WERI-Rb-1 (cell line): ENCODE measurements at places on chromosomes 3 and 15.
A peak's percentile ranks its signal among the peaks of the same experiment; 100 is the strongest.

GRCh38 chr3:133016838-133017309 lies 21.3 kb upstream of the TMEM108 start:
- no peak for DNase-seq

- no peak for DNase-seq
These were observed 176.6 kb downstream of the IL20RB start for GRCh38 chr3:137134431-137134830.

DNA sequence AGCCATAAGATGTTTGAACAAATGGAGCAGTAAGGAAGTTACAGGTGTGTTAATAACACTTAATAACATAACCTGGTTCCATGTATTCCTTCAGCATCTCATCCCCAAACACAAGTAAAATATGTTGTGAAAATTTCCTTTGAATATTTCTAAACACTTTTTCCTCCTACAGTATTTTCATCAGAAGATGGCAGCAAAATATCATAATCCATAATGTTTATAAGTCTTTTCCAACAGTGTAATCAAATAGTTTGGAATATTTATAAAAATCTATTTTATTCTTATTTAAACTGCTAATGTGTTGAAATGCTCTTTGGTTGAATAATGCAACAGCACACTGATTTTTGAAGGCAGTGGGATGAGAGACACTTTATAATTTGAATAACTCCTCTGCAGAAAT lies 1020.5 kb downstream of the OTOL1 start:
- DNase-seq, result no peak

GRCh38 chr3:21624524-21624923 lies 126.5 kb downstream of the ZNF385D start:
- no peak for DNase-seq

- no peak for DNase-seq
These were observed 28.4 kb downstream of the TMEM44 start for GRCh38 chr3:194604837-194605236.

- DNase-seq, result no peak
These were observed 2.2 kb downstream of the THBS1 start for GRCh38 chr15:39582977-39583595.

- DNase-seq, result no peak
These were observed 165.2 kb upstream of the LMCD1 start for GRCh38 chr3:8336456-8336855.

GRCh38 chr3:87069021-87069420 lies 78.1 kb upstream of the VGLL3 start:
- DNase-seq, result no peak

DNA sequence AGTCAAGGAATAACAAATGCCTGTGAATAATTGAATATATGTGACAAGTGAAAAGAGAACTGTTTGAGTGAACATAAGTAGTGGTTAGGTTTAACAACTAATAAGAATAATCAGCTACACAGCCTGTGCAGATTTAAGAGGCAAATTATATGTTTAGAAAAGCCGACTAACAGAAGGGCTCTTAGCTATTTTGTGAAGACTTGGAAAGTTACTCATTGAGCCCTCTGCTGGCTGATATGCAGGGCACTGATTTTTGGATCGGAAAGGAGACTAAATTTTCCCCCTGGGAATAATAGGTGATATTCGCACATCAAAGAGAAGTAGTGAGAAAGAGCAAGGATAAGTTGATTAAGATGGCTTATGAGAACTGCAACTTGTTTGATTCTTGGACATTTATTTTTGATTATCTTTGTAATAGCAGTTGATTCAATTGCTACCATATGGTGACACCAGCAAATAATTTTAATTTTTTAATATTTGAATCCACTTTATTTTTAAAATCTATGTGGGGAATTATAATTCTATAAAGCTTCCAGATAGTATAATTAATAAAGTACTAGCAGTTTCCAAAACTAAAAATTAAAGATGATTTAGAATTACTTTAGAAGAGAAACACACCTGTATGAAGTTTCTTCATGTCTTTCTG lies 156.2 kb downstream of the NLGN1 start:
- DNase-seq, result peak; percentile 14

- DNase-seq, result peak; percentile 58
These were observed 69.7 kb downstream of the USF3 start for GRCh38 chr3:113626503-113627371.

DNA sequence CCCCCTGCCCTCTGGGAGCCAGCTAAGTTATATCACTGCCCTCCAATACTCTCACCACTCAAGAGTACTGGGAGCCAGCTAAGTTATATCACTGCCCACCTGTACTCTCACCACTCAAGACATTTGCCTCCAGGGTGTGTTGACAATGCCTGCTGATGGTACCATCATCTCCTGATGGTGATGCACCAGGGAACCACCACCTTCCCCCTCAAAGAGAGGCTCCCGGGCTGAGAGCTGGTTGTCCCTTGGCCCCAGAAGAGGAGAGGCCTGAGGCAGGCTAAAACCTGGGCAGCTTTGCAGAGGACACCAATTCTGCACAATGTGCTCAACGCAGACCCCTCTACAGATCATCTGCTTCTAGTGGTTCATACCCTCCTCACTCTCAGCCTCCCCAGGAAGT lies 7.5 kb upstream of the HAPLN3 start:
- DNase-seq, result no peak

- DNase-seq, result no peak
These were observed 9.5 kb downstream of the SPINT1 start for GRCh38 chr15:40853241-40853890.

- no peak for DNase-seq
These were observed 34.8 kb downstream of the GUCA1C start for GRCh38 chr3:108918866-108919265.

DNA sequence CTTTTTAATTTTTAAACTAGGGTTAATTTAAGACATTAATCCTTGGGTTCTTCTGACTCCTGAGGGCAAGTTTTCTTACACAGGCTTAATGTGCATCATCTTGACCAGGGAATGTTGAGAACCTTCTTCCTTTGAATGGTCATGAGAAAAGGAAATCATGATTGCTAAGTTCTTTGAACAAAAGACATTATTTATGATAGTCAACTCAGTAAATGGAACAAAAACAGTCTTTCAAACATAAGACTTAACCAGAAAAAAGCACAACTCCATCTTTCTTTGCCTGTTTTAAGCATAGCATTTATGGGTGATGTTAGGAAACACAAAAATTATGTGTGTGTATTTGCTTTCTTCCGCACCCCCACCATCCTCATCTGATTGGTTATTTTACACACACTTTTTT lies 5.4 kb downstream of the TLNRD1 start:
- DNase-seq, result no peak
